ENCODE measurements at places on chromosomes 4 and X. TPM values are rescaled to one million over a fixed set of nuclear protein-coding genes. Genes with fewer than 3 reads are reported as not detected.

DNA sequence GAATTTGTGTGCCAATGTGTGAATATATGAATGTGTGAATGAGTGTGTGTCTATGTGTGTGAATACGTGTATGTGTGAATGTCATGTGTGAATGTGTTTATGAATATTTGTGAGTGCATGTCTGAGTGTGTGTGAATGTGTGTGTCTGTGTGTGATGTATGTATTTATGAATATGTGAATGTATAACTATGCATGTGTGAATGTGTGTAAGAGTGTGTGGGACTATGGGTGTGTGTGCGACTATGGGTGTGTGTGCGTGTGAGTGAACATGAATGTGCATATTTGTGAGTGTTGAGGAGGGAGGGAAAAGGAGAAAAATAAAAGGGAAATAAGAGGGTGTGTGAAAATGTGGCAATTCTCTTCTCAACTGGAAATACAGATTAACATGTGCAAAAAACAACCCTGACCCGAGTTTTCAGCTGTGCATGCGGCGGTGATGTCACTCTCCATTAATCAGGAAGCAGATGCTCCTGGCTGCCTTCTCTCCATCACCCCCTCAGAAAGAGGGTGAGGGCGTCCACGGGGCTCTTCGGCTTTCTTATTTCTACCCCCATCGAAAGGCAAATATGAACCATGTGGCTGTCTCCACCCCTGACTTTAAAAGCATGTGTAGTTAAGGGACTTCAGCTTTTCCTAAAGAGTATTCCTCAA is 219.8 kb downstream of the MAML3 start:
- H3K27me3 ChIP-seq: no peaks in the 10 kb centered on the region
- H3K36me3 ChIP-seq: no peaks in the 10 kb centered on the region
- DNase-seq: no peak
- H3K27ac ChIP-seq: no peak overlapping the region

CT45A2 gene
- total RNA-seq: not detected

DNA sequence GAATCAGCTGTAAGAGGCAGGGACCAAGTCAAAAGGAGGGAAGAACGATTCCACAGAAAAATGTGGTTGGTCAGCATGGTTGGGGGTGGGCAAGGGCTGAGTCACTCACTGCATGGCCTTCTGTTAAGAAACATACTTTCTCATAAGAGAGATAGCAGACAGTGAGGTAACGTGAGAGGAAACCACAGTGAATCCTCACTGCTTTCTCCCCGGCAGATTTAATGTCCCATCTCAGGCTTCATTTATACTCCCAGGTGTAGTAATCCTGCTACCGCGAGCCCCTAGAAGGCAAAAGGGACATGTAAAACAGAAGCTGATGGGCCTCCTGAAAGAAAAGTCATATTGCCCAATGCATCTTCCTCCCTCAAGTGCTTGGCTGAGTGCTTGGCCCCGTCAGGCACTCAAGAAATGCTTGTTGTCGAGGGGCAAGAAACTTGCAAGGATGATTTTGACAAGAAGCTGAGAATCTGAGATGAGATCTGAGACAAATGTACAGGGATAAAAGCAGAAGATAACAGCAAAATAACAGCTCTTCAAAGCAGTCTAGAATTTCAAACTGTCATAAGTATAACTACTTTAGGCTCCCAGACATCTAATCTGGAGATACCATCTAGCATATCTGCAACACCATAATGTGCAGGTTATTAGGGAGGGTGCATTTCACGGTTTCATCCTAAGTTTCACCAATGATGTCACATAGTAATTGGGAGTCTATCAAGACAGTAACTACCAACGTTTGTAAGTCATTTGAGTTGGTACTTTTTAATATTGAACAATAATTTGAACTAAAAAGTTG is 40.2 kb downstream of the SH3KBP1 start:
- H3K27ac ChIP-seq: peak overlapping the region; percentile 41
- peak overlapping the region; percentile 22 for H3K4me3 ChIP-seq
- no peak for DNase-seq
- no peaks in the 10 kb centered on the region for H3K36me3 ChIP-seq
- H3K27me3 ChIP-seq: no peaks in the 10 kb centered on the region

CACNA1F gene
- 0.48 TPM for total RNA-seq

HELT gene
- not detected for total RNA-seq

GRCh38 chr4:84971319-84971932 is 4.9 kb upstream of the WDFY3 start:
- no peaks in the 10 kb centered on the region for H3K36me3 ChIP-seq
- no peaks in the 10 kb centered on the region for H3K27me3 ChIP-seq
- no peak overlapping the region for H3K27ac ChIP-seq
- peaks cover 6% of the 10 kb centered on the region for H3K4me1 ChIP-seq
- DNase-seq: no peak
- no peak overlapping the region for H3K4me3 ChIP-seq

NXF2B gene
- 0.64 TPM for total RNA-seq
